CD4-positive, alpha-beta T cell (primary cell): ENCODE measurements at places on chromosomes 13 and 19. TPM values are rescaled to one million over a fixed set of nuclear protein-coding genes. Genes with fewer than 3 reads are reported as not detected.

GRCh38 chr19:38317104-38317612, 1.4 kb upstream of the YIF1B start:
- H3K4me1 ChIP-seq = peaks cover 60% of the 10 kb centered on the region
- no peaks in the 10 kb centered on the region for H3K36me3 ChIP-seq
- H3K27me3 ChIP-seq = no peaks in the 10 kb centered on the region
- H3K4me3 ChIP-seq = peak overlapping the region; percentile 71
- H3K27ac ChIP-seq = peak overlapping the region; percentile 10
- DNase-seq = peak; percentile 16

DNA sequence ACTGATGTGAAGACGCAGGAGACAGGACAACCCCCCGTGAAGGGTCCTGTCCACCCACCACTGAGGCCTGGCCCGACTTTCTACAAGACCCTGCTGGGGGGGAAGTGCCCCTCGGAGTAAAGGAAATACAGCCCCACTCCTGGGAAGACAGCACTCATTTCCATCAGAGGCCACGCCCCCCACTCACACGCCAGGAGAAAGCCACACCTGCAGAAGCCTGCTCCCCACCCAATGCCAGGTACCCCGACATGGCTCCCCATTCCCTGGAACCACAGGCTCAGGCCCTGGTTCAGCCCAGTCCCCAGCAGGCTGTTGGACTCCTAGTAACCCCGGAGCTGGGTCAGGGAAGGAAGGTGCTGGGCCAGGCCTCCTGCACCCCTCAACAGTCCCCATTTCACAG, 10.9 kb upstream of the ATP8B3 start:
- DNase-seq = no peak
- H3K27ac ChIP-seq = no peak overlapping the region
- H3K36me3 ChIP-seq = peaks cover 80% of the 10 kb centered on the region
- H3K4me1 ChIP-seq = peaks cover 10% of the 10 kb centered on the region
- no peaks in the 10 kb centered on the region for H3K27me3 ChIP-seq

GRCh38 chr19:10289836-10290356, at the start of gene ICAM5:
ICAM5 (plus strand) TSS chr19:10289952; CDS start chr19:10290044, 92 bp downstream.
- DNase-seq = no peak
- H3K27me3 ChIP-seq = peaks cover 77% of the 10 kb centered on the region
- no peak within 1 kb of the TSS for H3K27ac ChIP-seq
- H3K4me3 ChIP-seq = peak within 1 kb of the TSS; percentile 48

Gene LILRB2
- total RNA-seq = 1.5 TPM

DNA sequence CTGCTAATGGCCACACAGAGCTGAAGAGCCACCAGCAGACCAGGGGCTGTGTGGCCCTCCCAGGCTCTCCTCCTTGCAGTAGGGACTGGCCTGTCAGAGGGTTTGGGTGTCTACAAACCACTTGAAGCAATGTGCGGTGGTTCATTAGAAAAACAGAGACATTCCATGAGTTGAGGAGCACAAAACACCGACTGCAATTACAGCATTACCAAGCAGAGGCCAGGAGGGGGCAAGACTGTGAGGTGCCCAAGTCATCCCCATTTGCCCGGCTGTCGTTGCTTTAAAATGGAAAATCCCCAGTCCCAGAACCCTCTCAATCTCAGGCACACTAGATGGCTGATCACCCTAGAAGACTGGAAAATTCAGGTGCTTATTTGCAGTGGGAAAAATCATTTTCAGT, 15.0 kb downstream of the TMTC4 start:
- no peak overlapping the region for H3K4me3 ChIP-seq
- no peak overlapping the region for H3K27ac ChIP-seq

- no peak overlapping the region for H3K4me3 ChIP-seq
- no peak overlapping the region for H3K27ac ChIP-seq
- DNase-seq = peak; percentile 23
- H3K4me1 ChIP-seq = peaks cover 11% of the 10 kb centered on the region
- peaks cover 64% of the 10 kb centered on the region for H3K36me3 ChIP-seq
These were observed 11.5 kb downstream of the CUL4A start for GRCh38 chr13:113220877-113221276.

GRCh38 chr13:28001049-28001448, 12.6 kb upstream of the URAD start:
- DNase-seq = no peak
- H3K27ac ChIP-seq = no peak overlapping the region
- H3K36me3 ChIP-seq = no peaks in the 10 kb centered on the region
- no peak overlapping the region for H3K4me3 ChIP-seq
- H3K4me1 ChIP-seq = no peaks in the 10 kb centered on the region

DNA sequence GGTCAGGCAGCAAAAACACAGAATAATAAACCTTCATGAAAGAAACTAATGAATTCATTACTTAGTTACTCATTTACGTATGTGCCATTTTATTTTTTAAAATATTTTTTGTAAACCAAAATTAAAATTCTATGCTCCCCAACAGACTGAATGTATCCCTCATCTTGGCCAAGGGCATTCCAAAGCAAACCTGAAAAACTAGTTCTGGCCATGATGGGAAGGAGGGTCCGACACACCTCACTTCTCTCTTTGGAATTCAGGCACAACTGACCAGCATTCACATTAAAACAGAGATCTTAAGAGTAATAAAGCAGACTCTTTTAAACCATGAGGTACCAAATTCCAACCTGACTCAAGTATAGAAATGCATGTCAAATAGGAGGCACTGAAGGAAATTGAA, 1576.9 kb upstream of the SPRY2 start:
- H3K4me1 ChIP-seq = no peaks in the 10 kb centered on the region
- DNase-seq = no peak
- no peaks in the 10 kb centered on the region for H3K27me3 ChIP-seq
- no peak overlapping the region for H3K27ac ChIP-seq
- H3K4me3 ChIP-seq = no peak overlapping the region

DNA sequence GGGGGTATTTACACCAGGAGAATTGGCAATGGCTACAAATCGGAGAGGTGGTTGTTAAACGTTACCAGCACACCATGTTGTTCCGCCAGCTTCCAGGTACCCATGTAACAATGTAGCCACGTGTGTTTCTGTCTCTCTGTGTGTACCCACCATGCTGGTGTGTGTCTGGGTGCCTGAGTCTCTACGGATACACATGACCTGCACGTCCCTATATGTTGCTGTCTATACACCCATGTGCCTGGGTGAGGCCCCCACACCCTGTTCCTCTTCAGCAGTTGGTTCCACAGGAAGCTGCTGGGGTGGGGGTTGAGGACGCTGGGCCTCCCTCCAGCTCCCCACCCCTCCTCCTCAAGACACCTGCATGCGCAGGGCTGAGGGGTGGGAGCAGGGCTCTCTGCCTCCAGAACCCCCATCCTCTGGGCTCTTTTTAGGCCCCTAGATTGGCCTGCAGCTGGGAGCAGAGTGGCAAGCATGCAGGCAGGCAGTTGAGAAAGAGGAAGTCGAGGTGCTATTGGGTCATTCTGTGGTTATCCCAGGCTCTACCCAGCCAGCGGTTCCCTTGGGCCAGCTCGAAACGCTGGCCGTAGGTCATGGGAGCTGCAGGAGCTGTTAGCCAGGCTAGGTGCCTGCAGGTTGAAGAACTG, at the start of gene ARHGEF18:
Gene ARHGEF18, plus strand, starts transcription at position 351 of the 644 bp plus-strand sequence. CDS start 13,954 bp downstream, outside the sequence.
- H3K36me3 ChIP-seq = peaks cover 15% of the 10 kb centered on the region
- H3K27me3 ChIP-seq = no peaks in the 10 kb centered on the region
- H3K4me1 ChIP-seq = peaks cover 78% of the 10 kb centered on the region
- peak; percentile 71 for DNase-seq
- H3K27ac ChIP-seq = peak within 1 kb of the TSS; percentile 63
- H3K4me3 ChIP-seq = peak within 1 kb of the TSS; percentile 84

GRCh38 chr13:71339005-71339404, 528.0 kb downstream of the DACH1 start:
- H3K36me3 ChIP-seq = no peaks in the 10 kb centered on the region
- no peaks in the 10 kb centered on the region for H3K4me1 ChIP-seq
- DNase-seq = no peak
- no peak overlapping the region for H3K27ac ChIP-seq
- H3K4me3 ChIP-seq = no peak overlapping the region

Gene CPB2
- not detected for total RNA-seq

DNA sequence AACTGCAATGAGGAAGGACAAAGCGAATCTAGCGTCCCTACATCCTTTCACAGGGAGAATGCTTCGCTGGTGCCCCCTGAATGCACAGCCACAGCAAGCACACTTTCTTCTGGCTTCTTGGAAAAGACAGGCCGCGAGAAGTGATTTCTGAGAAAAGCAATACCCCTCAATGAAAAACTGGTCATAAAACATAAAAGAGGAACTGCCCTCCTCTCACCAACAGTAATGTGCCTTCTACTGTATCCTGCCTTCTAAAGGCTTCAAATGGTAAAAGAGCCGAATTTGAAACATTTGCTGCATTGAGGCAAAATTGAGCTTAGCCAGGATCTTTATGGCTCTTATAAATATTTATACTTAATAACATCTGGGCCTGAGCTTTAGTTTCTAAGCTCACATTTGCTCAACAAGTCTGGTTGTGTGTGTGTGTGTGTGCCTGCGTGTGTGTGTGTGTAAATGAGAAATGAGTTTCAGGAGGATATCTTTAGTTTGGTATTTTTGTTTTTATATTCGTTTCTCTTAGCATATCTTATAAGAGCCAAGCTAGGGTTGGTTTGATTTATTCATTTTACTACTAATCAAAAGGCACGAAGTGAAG, 246.1 kb upstream of the MAB21L1 start:
- H3K27me3 ChIP-seq = peaks cover 7% of the 10 kb centered on the region
- peaks cover 6% of the 10 kb centered on the region for H3K4me1 ChIP-seq
- no peaks in the 10 kb centered on the region for H3K36me3 ChIP-seq

DNA sequence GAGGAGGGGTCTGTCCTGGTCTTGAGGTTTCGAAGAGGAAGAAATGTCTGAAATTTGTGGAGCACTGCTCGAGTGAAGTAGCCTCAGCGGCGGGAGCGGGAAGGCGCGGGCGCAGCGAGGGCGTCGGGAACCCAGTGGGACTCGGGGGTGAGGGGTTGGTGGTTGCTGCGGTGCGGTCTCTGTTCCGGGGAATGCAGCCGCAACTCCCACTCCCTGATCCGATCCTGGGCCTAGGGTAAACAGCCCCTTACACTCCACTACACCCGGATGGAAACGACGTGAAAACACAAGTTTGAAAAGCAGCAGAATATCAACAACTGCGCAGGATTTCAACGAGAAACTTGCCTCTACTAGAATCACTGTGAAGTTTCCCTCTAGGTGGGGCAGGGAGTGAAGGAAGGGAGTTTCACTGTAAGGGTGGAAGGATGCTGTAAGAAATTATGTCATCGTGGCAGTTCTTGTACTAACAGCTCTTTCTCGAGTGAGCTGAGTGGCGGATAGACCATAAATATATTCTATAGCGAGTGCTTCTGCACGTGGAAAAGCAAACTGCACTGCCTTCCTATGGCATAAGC, 2.0 kb upstream of the KLF12 start:
- H3K27me3 ChIP-seq = no peaks in the 10 kb centered on the region
- H3K36me3 ChIP-seq = no peaks in the 10 kb centered on the region
- peak overlapping the region; percentile 98 for H3K27ac ChIP-seq
- H3K4me3 ChIP-seq = peak overlapping the region; percentile 84
- peak; percentile 78 for DNase-seq

Gene IGFL3
- total RNA-seq = not detected

Gene ZNF541
- 0.81 TPM for total RNA-seq

DNA sequence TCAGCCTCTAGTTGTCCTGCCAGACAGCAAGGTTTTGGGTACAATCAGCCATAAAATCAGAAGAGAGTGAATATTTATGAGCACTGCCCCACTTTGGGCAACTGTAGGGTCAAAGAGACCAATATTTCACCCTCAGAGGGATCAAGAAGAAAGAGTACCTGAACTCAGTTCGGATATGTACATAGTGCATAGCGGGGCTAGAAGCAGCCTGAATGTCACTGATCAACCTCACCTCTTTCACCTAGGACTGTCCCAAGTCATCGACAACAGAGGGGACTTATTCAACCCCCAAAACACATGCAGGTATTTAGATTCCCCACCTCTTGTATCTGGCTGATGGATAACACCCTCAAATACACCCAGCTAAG, 446.9 kb downstream of the COG6 start:
- DNase-seq = no peak
- H3K4me3 ChIP-seq = no peak overlapping the region
- no peaks in the 10 kb centered on the region for H3K27me3 ChIP-seq
- peaks cover 6% of the 10 kb centered on the region for H3K4me1 ChIP-seq
- no peaks in the 10 kb centered on the region for H3K36me3 ChIP-seq

DNA sequence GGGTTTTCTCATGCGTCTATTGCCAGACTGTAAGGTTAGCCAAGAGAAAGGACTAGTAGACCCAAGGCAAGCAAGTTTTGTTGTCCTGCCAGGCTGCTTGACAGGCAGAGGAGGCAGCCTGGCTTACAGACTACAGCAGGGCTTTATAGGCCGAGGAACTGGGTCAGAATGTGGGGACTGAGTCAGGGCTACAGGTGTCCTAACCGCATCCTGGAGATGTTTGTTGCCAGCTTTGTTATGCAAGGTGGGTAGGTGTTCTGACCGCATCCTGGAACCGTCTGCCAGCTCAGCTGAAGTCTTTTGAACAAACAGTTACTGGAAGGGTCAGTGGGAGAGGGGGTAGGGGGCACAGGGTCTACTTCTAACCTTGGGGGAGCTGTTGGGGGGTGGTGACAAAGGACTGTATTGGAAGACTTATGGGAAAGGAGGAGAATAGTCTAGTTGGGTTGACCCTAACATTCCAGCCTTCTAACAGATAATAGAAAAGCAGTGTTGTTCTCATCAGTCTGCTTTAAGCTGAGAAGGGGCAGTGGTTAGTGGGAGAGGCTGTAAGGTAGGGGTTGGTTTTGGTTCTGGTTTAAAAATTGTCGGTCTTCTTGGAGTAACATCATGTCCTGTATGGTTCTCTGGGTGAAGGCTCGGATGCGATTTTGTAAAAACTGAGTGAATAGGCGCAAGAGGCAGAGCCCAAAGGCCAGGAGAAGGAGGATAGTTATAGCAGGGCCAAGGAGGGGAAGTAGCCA, 913.8 kb upstream of the SLITRK5 start:
- H3K27me3 ChIP-seq = no peaks in the 10 kb centered on the region
- no peak overlapping the region for H3K4me3 ChIP-seq
- no peaks in the 10 kb centered on the region for H3K36me3 ChIP-seq
- H3K27ac ChIP-seq = no peak overlapping the region
- DNase-seq = no peak
